Activated B cell treated with CpG ODN at 0.5 μM for 24 hours (primary cell): ENCODE measurements at places on chromosomes 3 and 15.
A peak's percentile ranks its signal among the peaks of the same experiment; 100 is the strongest.

GRCh38 chr15:85361323-85361722 lies 19.1 kb upstream of the AKAP13 start:
- H3K4me1 ChIP-seq: peaks cover 29% of the 10 kb centered on the region
- no peak for DNase-seq
- H3K36me3 ChIP-seq: no peaks in the 10 kb centered on the region
- H3K4me3 ChIP-seq: no peak overlapping the region
- no peak overlapping the region for H3K27ac ChIP-seq

DNA sequence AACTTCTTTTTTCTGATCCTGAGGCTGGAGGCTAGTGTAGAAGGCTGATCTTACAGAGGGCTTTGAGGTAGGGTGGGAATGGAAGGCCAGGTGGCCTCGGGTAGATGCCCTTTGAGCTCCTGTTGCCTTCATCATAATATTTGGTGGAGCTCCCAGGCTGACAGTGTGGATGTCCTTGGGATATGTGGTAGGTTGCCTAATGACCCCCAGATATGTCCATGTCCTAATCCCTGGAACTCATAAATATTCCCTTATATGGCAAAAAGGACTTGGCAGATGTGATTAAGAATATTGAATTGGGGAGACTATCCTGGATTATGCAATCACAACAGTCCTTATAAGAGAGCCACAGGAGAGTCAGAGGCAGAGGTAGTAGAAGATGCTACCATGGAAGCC lies 5.5 kb downstream of the ADAMTSL3 start:
- no peak overlapping the region for H3K4me3 ChIP-seq
- H3K4me1 ChIP-seq: no peaks in the 10 kb centered on the region
- DNase-seq: no peak
- H3K36me3 ChIP-seq: no peaks in the 10 kb centered on the region
- H3K27me3 ChIP-seq: peaks cover 8% of the 10 kb centered on the region
- no peak overlapping the region for H3K27ac ChIP-seq

DNA sequence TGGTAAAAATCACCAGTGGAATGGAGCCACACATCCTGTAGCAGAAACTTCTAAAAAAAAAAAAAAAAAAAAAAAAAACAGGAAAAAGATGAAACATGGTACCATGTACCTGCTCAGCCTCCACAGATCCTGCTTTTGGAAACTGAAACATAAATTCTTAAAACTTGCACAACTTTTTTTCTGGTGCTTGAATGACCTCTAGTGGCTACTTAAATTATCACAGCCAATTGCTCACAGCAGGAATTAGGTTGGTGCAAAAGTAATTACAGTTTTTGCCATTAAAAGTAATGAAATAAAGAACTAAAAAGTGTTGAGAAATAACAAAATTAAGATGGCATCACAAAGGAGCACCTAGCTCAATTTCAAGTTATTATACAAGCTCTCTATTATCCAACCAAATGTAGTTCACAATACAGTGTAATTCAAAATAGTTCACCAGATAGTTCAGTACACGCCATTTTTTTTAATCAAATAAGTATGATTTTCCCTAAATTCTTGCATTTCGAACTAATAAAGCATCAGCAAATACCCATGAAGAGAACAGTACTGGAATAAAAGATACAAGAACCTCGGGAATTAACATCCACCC lies 80.6 kb downstream of the ULK4 start:
- no peaks in the 10 kb centered on the region for H3K36me3 ChIP-seq
- H3K4me3 ChIP-seq: no peak overlapping the region
- H3K27me3 ChIP-seq: no peaks in the 10 kb centered on the region
- no peaks in the 10 kb centered on the region for H3K4me1 ChIP-seq
- DNase-seq: no peak

- H3K27me3 ChIP-seq: no peaks in the 10 kb centered on the region
- H3K4me3 ChIP-seq: no peak overlapping the region
- H3K36me3 ChIP-seq: no peaks in the 10 kb centered on the region
- H3K4me1 ChIP-seq: no peaks in the 10 kb centered on the region
- H3K27ac ChIP-seq: no peak overlapping the region
These were observed 922.9 kb downstream of the NSUN3 start for GRCh38 chr3:94985778-94986177.

DNA sequence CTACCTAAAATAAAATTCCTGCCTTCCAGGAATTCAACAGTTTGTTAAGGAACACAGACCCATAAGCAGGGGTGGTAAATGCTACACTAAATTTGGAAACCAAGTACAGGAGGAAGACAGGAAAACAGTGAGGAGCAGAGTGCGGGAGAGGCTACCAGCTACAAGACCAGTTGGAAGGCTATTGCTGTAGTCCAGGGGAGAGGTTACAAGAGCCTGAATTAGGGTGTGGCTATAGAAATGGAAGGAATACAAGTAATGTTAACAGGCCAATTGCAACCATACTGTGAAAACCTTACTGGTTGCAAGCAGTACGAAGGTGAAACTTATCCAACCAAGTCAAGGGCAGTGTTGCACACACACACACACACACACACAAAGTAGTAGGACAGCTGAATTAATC lies 880 bp upstream of the ARMC8 start:
- peak overlapping the region; percentile 92 for H3K4me3 ChIP-seq
- H3K27me3 ChIP-seq: peaks cover 5% of the 10 kb centered on the region
- H3K36me3 ChIP-seq: peaks cover 14% of the 10 kb centered on the region
- peaks cover 31% of the 10 kb centered on the region for H3K4me1 ChIP-seq

DNA sequence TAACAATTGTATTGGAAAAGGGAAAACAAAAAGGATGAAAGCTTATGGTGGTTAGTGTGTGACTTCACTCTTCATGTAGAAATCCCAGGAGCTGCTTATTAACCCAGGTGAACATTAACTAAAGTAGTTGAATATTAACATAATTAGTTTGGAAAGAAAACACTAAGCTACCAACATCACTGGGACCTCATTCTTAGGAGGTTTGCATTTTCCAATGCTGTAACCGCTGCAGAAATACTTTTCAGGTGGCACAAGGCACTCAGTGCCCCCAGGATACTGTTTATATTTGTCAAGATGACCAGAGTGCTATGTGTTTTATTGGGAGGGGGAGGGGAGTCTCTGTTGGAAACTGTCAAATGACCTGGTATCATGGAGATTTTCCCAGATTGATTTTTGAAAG lies 25.9 kb upstream of the VILL start:
- peaks cover 5% of the 10 kb centered on the region for H3K27me3 ChIP-seq
- DNase-seq: no peak
- H3K27ac ChIP-seq: no peak overlapping the region
- no peak overlapping the region for H3K4me3 ChIP-seq
- no peaks in the 10 kb centered on the region for H3K4me1 ChIP-seq

DNA sequence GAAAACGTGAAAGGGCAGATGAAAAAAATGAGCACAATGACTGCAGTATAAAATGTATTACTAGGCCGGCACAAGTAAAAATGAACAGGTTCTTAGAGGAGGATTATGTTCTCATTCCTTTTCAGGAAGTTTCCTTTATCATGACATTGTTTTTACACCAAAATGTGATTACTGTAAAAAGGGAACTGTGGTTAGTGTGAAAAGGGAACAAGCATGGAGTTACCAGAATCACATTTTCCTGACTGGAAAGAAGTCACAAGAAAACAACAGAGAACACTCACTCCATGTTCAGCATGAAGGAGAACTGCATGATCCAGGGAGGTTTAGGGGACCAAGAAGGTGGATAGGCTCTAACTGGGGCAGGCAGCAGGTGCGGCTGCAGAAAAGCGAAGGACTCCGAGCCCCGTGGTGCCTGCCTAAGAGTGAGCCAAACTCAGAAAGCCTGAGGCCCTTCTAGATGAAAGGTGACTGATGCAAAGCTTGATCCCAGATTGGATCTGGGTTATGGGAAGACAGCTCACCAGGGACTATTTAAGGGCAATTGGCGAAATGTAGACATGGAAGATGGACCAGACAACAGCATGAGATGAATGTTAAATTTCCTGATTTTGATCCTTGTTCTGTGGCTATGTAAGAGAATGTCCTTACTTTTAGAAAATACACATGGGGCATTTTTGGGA lies 77.3 kb downstream of the CCR1 start:
- no peaks in the 10 kb centered on the region for H3K36me3 ChIP-seq
- no peaks in the 10 kb centered on the region for H3K4me1 ChIP-seq
- no peak for DNase-seq
- no peak overlapping the region for H3K4me3 ChIP-seq
- H3K27ac ChIP-seq: no peak overlapping the region
- no peaks in the 10 kb centered on the region for H3K27me3 ChIP-seq

- no peak for DNase-seq
- no peak overlapping the region for H3K4me3 ChIP-seq
- peaks cover 32% of the 10 kb centered on the region for H3K4me1 ChIP-seq
- no peak overlapping the region for H3K27ac ChIP-seq
These were observed 110.0 kb downstream of the OPA1 start for GRCh38 chr3:193702967-193703366.

DNA sequence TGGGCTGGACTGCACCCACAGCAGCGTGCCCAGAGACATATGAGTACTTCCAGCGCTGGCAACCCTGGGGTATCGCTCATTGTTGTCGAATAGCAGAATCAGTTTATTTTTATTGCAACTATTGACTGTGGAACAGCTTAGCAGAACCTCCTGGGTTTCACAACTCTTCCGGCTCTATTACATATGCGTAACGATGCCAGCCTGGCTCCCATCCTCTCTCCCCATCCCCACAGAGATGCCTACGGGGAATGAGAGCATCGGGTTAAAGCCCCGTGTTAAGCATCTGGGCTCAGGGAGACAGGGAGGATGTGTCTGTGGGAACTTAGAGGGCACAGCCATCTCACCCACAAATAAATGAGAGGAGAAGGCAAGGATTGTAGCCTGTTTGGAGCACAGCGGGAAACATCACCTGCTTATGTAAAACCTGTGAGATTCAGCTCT lies 76.6 kb upstream of the DLG1 start:
- H3K4me3 ChIP-seq: no peak overlapping the region
- peaks cover 2% of the 10 kb centered on the region for H3K27me3 ChIP-seq
- H3K27ac ChIP-seq: no peak overlapping the region
- no peak for DNase-seq
- H3K4me1 ChIP-seq: no peaks in the 10 kb centered on the region

GRCh38 chr3:177680472-177680821 lies 483.2 kb upstream of the TBL1XR1 start:
- no peak for DNase-seq
- H3K36me3 ChIP-seq: no peaks in the 10 kb centered on the region
- no peaks in the 10 kb centered on the region for H3K27me3 ChIP-seq
- H3K4me3 ChIP-seq: no peak overlapping the region
- peaks cover 8% of the 10 kb centered on the region for H3K4me1 ChIP-seq

DNA sequence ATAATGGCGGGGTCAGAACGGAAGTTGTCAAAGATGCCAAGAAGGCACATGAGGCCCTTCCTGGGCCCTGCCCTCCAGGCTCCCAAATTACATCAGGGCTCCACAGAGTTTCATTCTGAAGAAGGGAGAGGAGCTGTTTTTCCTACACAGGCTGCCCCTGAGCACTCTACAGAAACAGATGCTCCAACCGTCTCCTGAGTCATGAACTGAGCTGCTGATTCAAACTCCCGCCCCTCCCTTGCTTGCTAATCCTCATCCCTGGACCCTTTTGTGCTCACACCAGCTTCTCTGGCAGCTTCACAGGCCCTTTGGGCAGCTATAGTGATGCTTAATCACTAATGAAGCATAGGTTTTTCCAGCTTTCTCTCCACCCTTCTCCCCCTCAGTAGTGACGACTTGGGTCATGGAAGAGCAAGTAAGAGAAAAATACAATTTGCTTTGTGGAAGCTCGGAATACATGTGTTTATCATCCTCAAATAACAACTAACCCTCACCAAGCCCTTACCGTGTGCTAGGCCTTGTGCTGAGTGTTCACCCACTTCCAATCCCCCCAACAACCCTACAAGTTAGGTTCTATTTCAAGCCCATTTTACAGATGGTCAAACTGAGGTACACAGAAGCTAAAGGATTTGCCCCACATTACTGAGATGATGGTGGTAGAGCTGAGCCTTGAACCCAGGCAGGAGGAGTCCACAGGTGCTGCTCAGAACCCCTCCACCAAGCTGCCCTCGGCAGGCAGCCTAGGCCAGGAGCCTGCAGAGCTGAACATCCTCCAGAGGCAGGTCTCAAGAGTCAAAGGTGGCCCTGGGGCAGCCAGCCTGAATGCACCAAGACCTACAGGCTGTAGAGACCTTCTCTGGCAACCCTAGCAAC lies 21.9 kb downstream of the MEGF11 start:
- no peaks in the 10 kb centered on the region for H3K36me3 ChIP-seq
- no peak overlapping the region for H3K27ac ChIP-seq
- no peaks in the 10 kb centered on the region for H3K4me1 ChIP-seq

DNA sequence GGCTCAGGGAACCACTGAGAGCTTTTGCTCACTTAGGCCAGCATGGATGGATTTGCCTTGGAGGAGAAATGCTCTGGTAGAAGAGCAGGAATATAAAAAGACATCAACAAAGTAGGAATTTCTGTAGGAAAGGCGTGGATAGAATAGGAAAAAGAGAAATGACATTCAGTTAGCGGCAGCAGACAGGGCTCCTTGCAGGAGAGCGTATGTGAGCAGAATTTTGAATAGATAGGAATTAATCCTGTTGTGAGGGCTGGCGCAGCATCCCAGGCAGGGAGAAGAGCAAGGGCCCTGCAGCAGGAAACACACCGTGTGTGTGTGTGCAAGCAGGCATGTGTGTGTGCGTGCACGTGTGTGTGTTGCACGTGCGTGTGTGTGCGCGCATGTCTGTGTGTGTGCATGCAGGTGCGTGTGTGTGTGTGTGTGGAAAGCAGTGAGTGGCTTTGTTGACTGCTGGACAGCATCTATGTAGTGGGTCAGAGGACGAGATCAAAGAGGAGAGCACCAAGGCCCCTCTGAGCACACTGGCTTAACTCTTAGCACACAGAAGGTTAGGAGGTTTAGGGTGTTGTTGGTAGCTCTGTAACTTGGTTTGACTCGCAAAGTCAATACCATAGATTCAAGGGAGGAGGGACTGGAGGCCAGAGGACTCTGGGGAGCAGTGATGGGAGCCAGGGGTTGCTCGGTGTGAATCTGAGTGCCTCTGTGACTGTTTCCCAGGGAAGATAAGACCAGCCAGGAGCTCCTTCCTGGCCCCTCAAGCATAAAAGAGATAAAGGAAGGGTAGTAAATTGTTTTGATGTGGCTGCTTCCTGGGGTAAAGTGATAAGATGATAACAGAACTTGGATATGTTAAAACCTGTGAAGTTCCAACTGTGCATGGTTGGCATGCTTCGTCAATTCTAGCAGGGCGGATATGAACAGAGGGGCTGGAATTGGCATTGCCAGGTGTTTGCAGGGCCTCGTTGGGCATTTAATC lies 639.5 kb downstream of the NR2F2 start:
- H3K27me3 ChIP-seq: no peaks in the 10 kb centered on the region
- no peaks in the 10 kb centered on the region for H3K36me3 ChIP-seq
- H3K4me3 ChIP-seq: no peak overlapping the region
- no peak overlapping the region for H3K27ac ChIP-seq
- no peak for DNase-seq

DNA sequence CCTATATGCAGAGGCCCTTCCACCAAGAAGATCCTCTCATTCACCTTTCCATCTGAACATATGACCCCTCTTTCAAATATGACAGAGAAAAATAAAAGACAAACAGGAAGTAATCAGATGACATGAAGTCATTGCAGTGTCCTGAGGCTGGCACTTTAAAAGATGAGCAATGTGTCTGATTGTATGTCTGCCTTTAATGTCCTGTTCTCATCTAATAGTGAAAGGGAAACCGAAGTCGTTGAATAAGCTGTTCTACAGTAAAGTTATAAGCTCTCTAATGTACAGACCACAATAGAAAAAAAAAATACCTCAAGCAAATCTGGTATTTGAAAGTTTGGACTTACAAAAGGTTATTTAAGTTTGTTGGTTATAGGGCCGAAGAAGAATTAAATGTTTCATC lies 243.0 kb downstream of the CLSTN2 start:
- H3K36me3 ChIP-seq: no peaks in the 10 kb centered on the region
- DNase-seq: no peak
- no peak overlapping the region for H3K27ac ChIP-seq
- no peaks in the 10 kb centered on the region for H3K4me1 ChIP-seq

GRCh38 chr15:98729446-98730042 lies 81.2 kb downstream of the IGF1R start:
- no peaks in the 10 kb centered on the region for H3K36me3 ChIP-seq
- H3K4me3 ChIP-seq: no peak overlapping the region
- H3K4me1 ChIP-seq: no peaks in the 10 kb centered on the region
- H3K27ac ChIP-seq: no peak overlapping the region
- H3K27me3 ChIP-seq: no peaks in the 10 kb centered on the region
